ENCODE measurements at places on chromosomes 3 and 15.

- no peak overlapping the region for H3K27ac ChIP-seq
- no peak overlapping the region for H3K4me3 ChIP-seq
- no peak for DNase-seq
Observed at GRCh38 chr15:99121207-99121606, 16.3 kb downstream of the SYNM start.

GRCh38 chr3:197218210-197218609 lies 80.2 kb downstream of the DLG1 start:
- H3K4me3 ChIP-seq: no peak overlapping the region
- H3K36me3 ChIP-seq: no peaks in the 10 kb centered on the region
- no peaks in the 10 kb centered on the region for H3K27me3 ChIP-seq
- H3K27ac ChIP-seq: no peak overlapping the region
- H3K4me1 ChIP-seq: peaks cover 31% of the 10 kb centered on the region
- no peak for DNase-seq

- peaks cover 27% of the 10 kb centered on the region for H3K36me3 ChIP-seq
- peaks cover 32% of the 10 kb centered on the region for H3K4me1 ChIP-seq
- no peak for DNase-seq
- H3K4me3 ChIP-seq: peak overlapping the region; percentile 96
- H3K27ac ChIP-seq: peak overlapping the region; percentile 94
Observed at GRCh38 chr3:69052472-69052898, 352 bp upstream of the TMF1 start.

DNA sequence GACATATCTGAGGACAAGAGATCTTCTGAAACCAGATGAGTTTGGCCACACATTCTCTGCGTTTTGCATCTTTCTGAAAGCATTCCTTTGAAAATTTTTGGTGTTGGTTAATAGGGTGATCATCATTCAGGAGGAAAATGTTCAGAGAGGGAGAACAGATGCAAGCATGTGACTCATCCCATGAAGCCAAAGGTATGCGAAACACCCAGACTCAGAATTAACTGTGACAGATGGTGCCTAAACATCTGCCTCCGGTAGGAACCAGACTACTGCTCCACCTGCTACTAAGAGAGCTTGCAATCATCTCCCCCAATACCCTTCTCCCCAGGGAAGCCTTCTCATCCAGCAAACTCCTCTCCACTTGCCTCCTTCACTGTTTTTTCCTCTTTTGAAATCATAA lies 46.2 kb downstream of the TRIM69 start:
- H3K36me3 ChIP-seq: no peaks in the 10 kb centered on the region
- H3K27ac ChIP-seq: no peak overlapping the region

DNA sequence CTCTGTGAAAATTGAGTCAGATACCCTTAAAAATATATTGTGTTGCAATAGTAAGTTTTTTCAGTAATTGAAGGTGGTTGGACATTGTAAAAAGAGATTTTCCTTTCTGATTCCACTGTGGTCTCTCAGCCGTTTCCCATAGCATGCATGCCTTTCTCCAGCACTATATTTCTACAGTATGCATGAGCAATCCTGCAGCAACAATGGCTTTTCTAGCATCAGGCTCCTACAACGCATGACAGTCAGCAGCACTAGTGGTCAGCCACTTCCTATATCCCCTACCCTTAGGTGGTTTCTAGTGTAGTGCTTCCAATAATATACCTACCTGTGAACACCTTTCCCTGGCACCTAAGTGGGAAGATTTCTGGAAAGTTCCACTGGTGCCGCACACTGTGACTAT lies 55.4 kb upstream of the SNRPN start:
- no peak overlapping the region for H3K27ac ChIP-seq
- H3K4me1 ChIP-seq: no peaks in the 10 kb centered on the region
- no peaks in the 10 kb centered on the region for H3K36me3 ChIP-seq
- H3K27me3 ChIP-seq: no peaks in the 10 kb centered on the region
- H3K4me3 ChIP-seq: no peak overlapping the region

- H3K27ac ChIP-seq: peak overlapping the region; percentile 92
- peak overlapping the region; percentile 88 for H3K4me3 ChIP-seq
- peaks cover 12% of the 10 kb centered on the region for H3K36me3 ChIP-seq
Observed at GRCh38 chr3:197736010-197736490, 654 bp downstream of the RUBCN start.
